Fibroblast of skin of right quadriceps (primary cell): ENCODE measurements at places on chromosomes 4 and X.

DNA sequence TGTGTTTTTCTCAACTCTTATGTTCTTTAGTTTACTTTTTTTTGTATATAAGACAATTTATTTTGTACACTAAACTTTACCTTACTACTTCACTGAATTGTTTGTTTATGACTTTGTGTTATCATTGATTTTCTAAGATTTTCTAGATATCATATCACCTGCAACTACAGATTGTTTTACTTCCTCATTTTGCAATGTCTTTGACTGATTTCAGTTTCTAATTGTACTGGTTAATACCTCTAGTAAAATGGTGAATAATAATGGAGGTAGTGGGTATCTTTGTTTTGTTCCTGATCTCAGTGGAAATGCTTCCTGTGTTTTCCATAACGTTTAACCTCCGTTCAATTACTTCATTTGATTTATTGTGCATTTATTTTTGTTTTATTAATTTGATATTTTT is 490.2 kb downstream of the TLL1 start:
- no peak for DNase-seq

GRCh38 chrX:137545711-137546651 is 19.9 kb upstream of the ZIC3 start:
- DNase-seq = no peak

GRCh38 chrX:22116605-22117546 is 84.8 kb downstream of the PHEX start:
- DNase-seq = no peak

DNA sequence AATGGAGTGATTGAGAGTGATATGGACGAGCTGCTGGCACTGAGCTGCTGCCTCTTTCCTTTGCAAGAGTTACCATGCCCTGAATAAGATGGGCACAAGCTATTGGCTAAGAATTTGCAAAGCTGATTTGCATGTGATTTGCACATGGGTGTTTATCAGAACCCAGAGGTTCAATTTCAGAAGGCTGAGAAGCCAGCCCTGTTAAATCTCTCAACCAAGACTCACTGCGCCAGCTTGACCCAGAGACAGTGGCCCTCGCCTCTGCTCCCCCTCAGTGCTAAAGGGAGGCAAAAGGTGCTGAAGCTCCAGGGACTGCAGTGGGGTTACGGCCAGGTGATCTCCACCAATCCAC is 701 bp downstream of the ARHGAP4 start:
- no peak for DNase-seq

DNA sequence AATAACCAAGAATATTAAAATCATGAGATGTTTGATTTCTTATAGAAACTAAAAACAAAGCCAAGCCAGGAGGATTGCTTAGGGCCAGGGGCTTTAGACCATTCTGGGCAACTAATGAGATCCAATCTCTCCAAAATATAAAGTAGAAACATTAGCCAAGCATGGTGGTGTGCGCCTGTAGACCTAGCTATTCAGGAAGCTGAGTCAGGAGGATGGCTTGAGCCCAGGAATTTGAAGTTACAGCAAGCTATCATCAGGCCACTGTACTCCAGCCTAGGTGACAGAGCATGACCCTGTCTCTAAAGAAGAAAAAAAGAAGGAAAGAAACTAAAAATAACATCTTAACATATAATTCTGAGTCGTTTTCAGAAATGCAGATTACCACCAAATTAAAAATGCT is 96.7 kb downstream of the NAF1 start:
- DNase-seq = peak; percentile 17

DNA sequence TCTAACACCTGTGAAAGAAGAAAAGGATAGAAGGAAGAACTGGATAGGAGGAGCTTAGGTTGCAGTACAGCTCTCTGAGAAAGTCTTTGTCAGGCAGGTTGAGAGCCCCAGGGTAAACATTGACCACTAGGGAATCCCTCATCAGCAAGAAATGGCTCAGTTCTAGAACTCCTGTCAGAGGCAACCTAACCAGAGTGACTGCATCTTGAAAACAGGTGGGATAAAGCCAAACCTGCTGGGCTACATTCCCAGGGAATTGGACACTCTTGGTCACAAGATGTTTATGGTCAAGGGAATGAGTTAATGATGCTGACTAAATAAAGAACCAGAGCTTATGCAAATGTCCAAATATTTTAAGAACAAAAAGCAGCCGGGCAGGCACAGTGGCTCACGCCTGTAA is 108.3 kb upstream of the MED14 start:
- no peak for DNase-seq

DNA sequence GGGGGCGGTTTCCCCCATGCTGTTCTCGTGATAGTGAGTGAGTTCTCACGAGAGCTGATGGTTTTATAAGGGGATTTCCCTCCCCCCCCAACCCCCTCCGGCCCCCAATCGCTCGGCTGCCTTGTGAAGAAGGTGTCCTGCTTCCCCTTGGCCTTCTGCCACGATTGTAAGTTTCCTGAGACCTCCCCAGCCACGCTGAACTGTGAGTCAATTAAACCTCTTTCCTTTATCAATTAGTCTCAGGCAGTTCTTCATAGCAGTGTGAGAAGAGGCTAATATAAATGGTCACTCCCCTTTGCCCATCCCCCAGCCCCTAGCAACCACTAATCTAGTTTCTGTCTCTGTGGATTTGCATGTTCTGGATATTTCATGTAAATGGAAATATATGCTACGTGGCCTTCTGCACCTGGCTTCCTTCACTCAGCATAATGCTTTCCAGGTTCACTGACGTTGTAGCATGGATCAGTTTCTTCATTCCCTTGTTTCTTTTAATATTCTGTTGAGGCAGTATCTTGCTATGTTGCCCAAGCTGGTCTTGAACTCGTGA is 16.4 kb downstream of the GPR143 start:
- no peak for DNase-seq

- no peak for DNase-seq
Observed at GRCh38 chrX:108091878-108092291, 307 bp downstream of the ATG4A start.

DNA sequence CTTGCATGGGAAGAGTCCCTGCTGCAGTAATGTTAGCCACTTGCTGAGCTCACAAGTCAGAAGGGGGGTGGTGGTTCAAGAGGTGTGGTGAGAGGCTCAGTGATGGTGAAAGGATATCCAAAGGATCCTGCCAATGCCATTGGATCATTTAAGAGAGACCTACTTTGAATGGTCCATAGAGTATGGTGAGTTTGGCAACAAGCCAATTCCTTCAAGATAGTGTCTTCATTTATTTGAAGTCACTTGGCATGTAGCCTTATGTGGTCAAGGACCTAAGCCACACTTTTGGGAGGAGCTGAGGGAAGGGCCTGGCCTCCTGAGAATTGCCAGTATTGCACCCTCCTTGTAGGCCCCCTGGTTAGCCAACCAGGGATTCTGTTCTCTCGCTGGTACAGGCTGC is 87.9 kb downstream of the TSPAN7 start:
- DNase-seq = no peak

GRCh38 chr4:288891-289290 is 16.4 kb downstream of the ZNF732 start:
- DNase-seq = no peak

DNA sequence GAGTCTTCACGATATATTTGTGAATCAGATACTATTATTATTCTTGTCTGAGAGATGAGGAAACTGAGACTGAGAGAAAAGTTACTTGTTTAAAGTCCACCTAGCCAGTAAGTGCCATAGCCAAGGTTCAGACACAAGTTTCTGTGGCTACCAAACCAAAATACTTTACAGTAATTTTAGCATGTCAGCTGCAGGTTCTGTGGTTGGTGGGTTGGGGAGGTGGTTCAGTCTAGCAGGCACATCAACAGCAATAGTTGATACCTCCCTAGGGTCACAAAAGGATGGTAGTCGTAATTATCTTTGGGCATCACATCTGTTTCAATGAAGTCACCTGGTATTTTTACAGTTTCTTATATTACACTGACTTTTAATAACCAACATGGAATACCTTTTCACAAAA is 35.6 kb upstream of the EDA2R start:
- DNase-seq = no peak

GRCh38 chr4:176307666-176307930 is 12.2 kb upstream of the SPCS3 start:
- DNase-seq = no peak

DNA sequence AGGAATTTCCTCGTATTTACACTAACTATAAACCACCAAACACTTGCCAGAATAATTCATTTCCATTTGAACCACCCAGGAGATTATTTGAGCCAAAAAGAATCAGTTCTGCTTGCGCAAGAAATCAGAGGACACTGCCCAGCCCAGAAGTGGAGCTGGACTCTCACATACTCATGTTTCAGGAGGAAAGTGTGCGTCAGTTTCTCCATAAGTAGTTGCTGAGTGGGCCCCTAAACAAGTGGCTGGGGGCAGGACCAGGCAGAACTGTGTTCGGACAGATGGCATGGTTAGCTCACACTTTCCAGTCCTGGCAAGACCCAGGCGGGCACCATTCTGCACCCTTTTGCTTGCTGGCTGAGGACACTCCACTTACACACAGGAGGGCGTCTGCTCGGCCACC is 38.8 kb downstream of the BTC start:
- no peak for DNase-seq

DNA sequence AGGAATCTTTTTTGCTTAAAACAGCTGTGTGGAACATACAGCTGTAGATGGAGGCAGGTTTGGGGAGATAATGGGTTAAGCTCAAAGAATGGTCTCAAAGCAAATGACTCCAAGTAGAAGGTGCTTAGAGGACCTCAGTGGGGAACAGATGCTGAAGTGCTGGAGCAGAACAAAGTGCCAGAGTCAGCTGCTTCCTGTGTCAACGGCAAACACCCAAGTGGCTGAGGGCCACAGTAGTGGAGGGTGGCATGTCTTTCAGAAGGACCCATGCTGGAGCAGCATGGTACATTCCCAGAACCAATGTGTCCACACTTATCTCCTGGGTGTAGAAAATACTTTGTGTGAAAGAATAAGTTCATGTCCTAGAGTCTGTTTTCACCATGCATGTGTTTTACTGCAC is 197.5 kb downstream of the CCNG2 start:
- DNase-seq = no peak

DNA sequence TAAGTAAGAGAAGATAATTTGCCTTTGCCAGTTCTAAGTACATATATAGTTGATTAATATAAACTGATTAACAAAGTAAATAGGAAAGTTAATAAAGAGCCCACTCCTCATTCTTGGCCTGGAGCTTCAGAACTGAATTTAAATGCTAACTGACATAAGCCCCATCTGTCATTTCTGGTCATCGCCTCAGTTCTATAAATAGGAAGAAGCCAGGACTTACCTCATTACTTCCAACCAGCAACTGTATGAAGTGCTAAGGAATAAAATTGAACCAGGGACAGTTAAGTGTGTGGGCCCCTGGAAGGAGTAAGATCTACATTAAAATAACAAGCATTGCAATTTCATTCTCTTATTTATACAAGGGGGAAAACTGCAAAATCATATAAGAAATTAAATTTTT is 52.0 kb upstream of the PDLIM5 start:
- no peak for DNase-seq
